ENCODE measurements at places on chromosomes 7 and 10. TPM values are rescaled to one million over a fixed set of nuclear protein-coding genes. Genes with fewer than 3 reads are reported as not detected.

RET gene
- 0.74 TPM for total RNA-seq

PCDH15 gene
- under 0.01 TPM for total RNA-seq

SEC24C gene
- 88.3 TPM for total RNA-seq

ZNF117 gene
- total RNA-seq: 10.7 TPM

EIF3B gene
- 273 TPM for total RNA-seq

TRDMT1 gene
- 3.3 TPM for total RNA-seq

TLX1 gene
- total RNA-seq: not detected

FRG2B gene
- not detected for total RNA-seq

ARHGAP19 gene
- 10.8 TPM for total RNA-seq

MYPN gene
- total RNA-seq: under 0.01 TPM

PRSS37 gene
- total RNA-seq: not detected
